Stimulated activated CD4-positive, alpha-beta T cell treated with anti-CD3 and anti-CD28 coated beads, Interleukin-4, amount 100 ng/mL, for 1 hour (primary cell): ENCODE measurements at places on chromosomes 2 and 18.

- no peak for DNase-seq
These were observed 23.9 kb downstream of the COL4A3 start for GRCh38 chr2:227188292-227188691.

- no peak for DNase-seq
These were observed 59.5 kb downstream of the MFSD6 start for GRCh38 chr2:190467575-190468083.

DNA sequence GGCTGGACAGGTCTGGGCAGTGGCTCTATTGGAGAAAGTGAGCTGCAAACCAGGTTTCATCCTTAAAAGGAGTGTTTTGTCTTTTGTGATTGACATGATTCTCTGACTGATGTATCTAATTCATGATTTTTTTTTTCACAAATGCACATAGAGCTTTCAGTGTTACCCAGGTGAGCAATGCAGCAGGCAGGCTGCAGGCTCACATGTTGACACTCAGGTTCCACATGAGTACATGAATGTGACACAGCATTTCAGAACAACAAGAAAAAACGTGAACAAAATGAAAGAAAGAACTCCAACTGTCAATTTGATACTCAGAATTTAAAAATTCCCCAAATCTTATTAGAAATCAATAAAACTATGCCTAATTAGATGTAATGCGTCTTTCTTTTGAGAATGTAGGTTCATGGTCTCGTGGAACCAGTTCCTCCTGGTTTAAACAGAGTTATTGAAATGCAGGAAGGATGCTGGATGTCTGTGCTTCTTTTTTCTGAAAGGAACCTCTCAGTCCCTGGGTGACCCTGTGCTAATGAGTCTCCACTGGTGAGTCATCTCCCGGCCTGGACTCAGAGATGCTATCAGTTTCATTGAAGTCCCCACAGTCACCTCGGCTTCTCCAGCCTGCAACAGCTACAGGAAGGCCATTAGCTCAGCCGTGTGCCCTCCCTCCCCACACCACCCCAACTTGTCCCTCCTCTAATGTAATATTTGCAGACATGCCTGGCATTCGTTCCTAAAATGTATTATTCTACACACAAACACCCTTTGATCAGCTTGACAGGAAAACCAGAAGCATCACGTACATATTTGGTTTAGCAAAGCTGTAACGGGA lies 430.4 kb downstream of the LPIN1 start:
- no peak for DNase-seq

- no peak for DNase-seq
These were observed 1081.3 kb upstream of the TMEFF2 start for GRCh38 chr2:193276069-193276468.

- DNase-seq, result no peak
These were observed 67.4 kb downstream of the KLHL29 start for GRCh38 chr2:23452372-23452771.

- DNase-seq, result no peak
These were observed 274.5 kb upstream of the ID2 start for GRCh38 chr2:8407332-8407731.

- no peak for DNase-seq
These were observed 100.4 kb upstream of the SLC1A4 start for GRCh38 chr2:64888591-64889309.

DNA sequence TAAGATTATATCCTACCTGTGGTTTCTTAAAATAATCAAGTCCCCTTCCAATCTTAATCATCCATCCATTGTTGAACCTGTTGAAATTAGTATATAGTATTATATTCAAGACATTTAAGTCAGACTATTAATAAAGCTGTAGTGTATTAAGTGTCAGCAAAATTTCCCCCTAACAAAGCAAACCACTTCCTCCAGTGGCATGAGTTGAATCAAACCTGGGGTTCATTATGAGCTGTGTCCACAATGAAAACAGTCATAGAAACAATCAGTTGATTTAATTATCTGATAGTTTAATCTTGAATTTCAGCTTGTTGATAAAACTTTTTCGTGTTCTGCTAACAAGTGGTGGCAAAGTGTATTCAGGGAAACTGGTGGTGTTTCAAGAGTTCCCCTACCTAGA lies 11.3 kb downstream of the MITD1 start:
- DNase-seq, result no peak

GRCh38 chr18:79413901-79414300 lies 18.2 kb downstream of the NFATC1 start:
- DNase-seq, result no peak

DNA sequence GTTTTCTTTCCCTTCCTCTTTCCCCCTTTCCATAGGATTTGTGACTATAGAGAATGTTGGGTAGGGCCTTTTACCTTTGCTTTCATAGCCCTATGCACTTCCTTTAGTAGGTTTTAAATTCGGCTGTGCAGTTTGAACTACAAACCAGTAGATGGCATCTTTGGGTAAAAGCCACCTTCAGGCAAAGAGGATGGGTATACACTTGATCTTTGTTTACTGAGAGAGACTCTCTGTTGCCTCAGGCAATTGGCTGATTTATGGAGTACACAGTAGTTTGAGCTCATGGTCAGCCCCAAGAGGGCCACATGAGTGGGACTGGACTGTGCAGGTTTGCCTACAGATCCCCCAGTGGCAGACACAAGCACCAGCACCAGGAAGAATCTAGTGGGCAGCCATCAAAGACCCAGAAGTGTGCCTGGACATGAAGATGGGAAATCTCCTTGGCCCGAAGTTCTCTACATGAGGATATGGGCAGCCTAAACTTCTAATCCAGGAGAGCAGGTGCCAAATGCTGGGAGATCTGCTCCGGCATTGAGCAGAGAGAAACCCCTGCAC lies 1304.3 kb upstream of the DDX18 start:
- no peak for DNase-seq

- no peak for DNase-seq
These were observed 356.4 kb downstream of the CPS1 start for GRCh38 chr2:210912779-210913178.

DNA sequence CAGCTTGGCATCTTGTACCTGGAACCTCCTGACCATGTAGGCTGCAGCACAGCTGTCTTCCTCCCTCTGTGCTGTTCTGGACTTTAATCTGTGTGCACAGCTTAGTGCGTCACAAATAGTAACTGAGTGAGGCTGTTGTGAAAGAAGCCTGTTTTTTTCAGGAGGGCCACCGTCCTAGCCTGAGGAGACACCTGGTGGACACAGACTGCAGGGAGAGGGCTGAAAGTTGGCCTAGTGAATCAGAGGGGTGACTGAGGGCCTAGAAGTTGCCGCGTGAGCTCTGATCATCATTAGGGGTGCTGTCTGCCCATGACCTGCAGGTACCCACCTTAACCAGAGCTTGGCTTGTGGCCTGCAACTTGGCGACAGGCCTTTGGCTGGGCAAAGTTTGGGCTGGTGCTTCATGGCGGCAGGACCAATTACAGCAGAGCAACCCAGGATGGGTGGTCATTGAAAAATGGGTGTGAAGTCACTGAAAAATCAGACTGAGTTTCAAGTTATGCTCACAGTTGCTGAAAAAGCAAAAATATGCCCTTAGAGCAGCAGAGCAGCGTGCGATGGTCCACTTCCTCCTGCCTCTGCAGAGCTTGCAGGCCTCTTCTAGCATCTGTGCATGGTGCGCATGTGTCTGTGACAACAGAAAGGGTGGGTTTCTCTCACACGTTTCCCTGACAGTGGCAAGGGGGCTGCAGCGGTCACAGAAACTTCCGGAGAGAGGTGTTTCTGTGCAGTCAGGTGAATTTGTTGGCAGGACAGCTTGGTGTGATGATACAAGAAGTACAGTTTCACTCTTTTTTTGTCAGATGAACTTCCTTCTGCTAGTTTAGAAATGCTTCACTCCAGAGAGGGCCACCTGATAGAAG lies 9.6 kb downstream of the GDF7 start:
- no peak for DNase-seq

GRCh38 chr2:238167761-238168160 lies 9.0 kb downstream of the ERFE start:
- DNase-seq, result no peak
